ENCODE measurements at places on chromosomes 4 and X.

DNA sequence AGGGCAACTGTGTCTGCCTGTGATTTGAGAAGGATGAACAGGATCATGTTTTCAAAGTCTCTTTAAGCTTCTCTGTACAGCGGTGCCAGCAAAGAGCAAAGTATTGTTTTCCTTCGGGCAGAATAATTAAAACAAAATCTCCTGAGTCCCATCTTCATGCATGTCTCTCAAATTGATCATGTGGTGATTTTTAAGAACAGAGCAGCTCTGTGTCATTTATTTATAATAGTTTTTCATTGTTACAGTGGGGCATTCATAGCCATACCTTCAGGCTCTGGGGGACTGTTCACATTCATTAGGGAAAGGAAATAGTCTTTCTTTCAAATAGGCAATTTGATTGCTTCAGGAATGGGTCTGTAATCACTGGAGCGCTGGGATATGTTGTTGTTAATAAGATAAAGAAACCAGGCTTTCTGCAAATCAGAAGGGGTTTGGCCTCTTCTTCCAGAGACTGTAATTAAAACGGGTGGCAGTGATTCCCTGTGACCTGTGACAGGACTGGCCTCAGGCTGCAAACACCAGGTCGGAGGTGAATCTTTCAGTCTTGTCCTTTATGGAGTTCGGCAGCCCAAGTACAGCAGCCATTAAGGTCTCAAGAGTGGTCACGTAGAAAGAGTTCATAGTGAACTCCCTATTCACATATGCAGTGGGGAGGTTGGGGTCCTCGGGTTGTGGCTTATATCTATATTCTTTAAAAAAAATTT is 29.3 kb upstream of the CBR4 start:
- no peak for DNase-seq

GRCh38 chrX:154367474-154368308 is 6.7 kb downstream of the FLNA start:
- DNase-seq: no peak

GRCh38 chr4:1245481-1246051 is 3.4 kb downstream of the CTBP1 start:
- no peak for DNase-seq

DNA sequence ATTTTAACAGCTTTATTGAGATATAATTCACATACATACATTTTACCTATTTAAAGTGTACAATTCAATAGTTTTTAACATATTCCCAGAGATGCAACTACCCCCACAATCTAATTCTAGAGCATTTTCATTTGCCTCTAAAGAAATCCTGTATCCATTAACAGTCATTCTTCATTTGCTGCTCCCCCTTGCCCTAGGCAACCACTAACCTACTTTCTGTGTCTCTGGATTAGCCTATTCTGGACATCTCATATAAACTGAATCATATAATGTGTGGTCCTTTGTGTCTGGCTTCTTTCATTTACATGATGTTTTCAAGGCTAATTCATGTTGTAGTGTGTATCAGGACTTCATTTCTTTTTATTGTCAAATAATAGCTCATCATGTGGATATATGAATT is 105.1 kb upstream of the GRPR start:
- DNase-seq: no peak

Data from Caki2 (cell line).